ENCODE measurements at places on chromosomes 2 and 18.

DNA sequence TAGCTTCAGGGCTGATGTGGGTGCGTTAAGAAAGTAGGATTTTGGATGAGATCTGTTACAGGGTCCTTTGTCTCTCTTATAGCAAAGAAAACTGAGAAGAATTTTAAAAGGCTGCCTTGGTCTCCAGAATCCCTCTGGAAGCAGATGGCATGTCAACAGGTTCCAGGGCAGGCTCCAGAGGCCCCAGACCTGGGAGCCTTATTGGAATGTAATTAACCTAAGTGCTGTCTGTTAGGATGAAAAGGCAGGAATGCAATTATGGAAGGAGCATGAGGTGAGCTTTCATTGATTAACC is 97.2 kb upstream of the PKDCC start:
- DNase-seq, result no peak

- DNase-seq, result no peak
Measured at GRCh38 chr2:38602136-38602731, 494 bp downstream of the HNRNPLL start.

DNA sequence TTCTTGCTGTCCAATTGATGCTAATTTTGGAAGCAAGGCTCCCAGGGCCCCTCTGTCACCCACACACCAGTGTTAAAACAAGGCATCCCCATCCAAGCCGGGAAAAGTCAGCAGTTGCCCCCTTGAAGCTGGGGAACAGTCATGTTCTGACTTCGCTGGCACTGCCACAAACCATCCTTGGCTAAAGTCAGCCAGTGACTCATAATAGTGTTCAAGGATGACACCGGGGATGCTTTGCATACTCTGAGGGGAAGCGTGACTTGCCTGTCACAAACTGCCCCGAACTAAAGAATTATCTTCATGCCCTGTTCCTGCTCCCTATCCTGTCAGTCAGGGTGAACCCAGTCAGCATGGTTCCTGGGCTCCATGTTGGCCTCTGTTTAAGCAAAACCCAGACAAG is 37.0 kb downstream of the TGFA start:
- no peak for DNase-seq

DNA sequence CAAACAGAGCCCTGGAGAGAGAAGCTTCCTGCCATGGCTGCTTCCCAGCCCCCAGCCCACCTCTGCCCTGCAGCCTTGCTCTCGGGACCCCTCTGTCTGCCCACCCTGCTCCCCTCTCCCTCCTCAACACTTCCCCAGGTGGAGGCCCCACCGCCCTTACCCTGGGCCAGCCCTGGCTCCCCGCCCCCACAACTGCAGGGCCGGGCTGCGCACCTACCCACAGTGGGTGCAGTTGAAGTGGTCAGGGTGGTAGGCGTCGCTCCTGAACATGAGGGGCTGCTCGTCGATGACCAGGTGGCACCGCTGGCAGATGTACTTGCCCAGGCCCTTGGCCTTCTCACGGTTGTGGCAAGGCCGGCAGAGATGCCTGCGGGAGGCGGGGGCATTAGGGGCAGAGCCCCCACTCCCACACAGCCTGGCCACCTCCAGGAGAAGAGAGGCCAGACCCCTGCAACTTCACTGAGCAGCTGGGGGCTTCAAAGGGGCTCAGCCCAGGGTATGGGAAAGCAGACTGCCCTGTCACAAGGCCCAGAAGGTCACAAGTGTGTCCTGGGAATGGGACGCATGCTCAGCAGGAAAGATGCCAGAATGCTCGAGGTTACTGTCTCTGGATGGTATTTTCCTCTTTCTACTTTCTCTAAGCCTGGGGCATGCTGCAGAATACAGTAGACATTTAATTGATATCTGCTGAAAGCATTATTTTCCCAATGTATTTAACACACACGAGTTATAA is 3.1 kb upstream of the GPR17 start:
- DNase-seq, result no peak

GRCh38 chr2:198405311-198405710 is 600.9 kb downstream of the PLCL1 start:
- no peak for DNase-seq

GRCh38 chr18:67035026-67035425 is 431.1 kb upstream of the CDH19 start:
- DNase-seq, result no peak

DNA sequence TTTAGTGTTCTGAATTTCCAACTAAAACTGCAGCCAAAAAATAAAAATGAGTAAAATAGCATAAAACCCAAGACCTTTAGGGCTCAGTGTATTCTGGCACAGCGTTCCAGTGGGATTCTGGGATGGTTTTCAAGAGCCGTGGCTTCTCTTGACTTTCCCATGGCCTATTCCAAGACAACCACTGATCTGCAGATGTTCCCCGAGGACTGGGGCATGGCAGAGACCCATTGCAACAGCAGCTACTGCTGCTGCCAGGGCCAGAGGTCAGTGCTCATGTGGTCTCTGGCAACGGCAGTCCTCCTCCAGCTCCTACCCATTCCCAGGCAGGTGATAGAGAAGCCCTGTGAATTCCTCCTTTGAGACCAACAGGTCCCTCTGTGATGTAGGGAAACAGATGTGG is 26.8 kb downstream of the TNP1 start:
- DNase-seq, result no peak

DNA sequence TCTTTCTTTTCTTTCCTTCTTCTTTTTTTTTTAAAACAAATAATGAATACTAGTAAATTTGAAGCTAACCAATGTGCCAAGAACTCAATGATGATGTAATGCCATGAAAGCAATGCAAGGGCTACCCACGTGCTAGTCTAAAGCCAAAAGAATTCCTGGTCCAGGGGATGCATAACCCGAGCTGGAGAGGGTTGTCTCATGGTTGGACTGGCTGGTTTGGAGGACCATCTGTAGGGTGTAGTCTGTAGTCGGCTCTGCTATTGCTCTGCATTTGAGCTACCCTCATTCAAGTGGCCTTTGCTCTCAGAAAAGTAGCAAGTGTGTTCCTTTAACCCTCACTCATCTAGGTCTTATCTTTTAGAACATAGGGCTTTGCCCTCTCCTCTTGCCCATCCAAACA is 469.6 kb upstream of the CELF4 start:
- no peak for DNase-seq

DNA sequence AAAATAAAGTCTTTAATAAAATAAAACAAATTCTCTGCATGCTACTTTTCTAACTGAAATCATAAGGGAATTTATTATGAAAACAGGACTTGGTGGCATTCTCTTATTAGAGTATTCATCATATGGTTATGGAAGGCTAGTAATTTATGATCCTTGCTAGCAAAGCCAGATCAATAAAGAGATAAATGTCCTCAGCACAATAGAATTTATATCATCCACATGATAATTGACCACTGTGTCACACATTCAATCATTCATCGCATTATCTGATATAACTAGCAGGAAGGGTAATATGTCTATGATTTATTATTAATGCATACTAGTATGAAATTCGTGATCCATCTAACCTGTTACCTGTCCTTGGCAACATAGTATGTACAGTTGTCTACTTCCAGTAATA is 175.8 kb downstream of the MYO3B start:
- no peak for DNase-seq

DNA sequence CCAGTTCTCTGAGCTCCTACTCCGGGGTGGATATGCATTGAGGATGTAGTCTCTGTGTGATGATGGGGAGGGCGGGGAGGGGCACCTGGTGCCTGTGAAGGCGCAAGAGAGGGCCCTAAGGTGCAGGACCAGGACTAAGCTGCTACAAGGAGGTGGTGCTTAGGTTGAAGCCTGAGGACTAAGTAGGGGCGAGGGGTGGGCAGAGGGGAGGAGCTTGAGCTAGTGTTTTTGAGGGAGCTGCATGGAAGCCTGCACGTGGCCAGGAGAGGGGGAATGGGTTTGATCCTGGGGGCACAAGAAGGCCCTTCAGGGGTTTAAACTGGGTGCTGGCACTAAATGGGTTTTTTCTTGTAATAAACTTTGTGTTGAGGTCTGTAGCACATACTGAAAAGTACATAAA is 105.0 kb downstream of the UGGT1 start:
- no peak for DNase-seq

DNA sequence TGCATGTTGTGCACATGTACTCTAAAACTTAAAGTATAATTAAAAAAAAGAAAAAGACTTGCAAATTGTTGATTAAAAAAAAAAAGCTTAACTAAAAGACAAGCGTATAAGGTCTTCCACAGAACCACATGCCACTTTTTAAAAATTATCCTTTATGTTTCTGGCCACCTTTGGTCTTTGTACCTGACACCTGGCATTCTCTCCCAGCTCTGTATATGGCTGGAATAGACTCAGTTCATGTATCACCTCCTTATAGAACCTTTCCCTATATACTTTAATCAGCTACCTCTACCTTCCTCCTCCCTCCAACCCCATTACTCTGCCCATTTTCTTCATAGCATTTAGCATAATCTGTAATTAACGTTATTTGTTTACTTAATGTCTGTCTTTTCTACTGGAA is 32.6 kb downstream of the HYCC2 start:
- DNase-seq, result no peak

- DNase-seq, result no peak
Measured at GRCh38 chr18:9058406-9058805, 44.1 kb upstream of the NDUFV2 start.

GRCh38 chr2:223227338-223227737 is 175.3 kb downstream of the KCNE4 start:
- no peak for DNase-seq

- DNase-seq, result peak; percentile 65
Measured at GRCh38 chr18:57223144-57223870, 76.4 kb downstream of the BOD1L2 start.

DNA sequence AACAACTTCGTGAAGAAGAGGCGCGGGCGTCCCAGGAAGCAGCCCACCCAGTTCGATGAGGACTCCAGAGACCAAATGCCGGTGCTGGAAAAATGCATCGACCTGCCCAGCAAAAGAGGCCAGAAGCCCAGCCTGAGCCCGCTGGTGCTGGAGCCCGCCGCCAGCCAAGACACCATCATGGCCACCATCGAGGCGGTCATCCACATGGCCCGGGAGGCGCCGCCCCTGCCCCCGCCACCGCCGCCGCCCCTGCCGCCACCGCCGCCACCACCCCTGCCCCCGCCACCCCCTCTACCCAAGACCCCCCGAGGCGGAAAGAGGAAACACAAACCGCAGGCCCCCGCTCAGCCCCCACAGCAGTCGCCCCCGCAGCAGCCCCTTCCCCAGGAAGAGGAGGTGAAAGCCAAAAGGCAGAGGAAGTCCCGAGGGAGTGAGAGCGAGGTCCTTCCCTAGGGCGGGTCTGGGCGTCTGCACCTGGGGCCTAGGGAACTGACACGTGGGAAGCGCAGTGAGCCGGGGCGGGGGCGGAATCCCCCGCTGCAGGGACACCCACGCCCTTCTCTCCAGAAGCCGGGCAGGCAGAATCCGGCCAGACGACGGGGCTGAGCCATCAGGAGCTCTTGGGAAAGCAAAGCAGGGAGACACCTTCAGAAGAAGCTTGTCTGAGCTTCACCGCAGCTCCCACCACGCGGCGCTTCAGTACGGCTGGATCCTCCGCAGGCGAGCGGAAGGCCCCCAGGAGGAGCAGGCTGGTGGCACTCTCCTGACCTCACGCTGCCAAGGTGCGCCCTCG is 382.8 kb downstream of the SETBP1 start:
- no peak for DNase-seq

DNA sequence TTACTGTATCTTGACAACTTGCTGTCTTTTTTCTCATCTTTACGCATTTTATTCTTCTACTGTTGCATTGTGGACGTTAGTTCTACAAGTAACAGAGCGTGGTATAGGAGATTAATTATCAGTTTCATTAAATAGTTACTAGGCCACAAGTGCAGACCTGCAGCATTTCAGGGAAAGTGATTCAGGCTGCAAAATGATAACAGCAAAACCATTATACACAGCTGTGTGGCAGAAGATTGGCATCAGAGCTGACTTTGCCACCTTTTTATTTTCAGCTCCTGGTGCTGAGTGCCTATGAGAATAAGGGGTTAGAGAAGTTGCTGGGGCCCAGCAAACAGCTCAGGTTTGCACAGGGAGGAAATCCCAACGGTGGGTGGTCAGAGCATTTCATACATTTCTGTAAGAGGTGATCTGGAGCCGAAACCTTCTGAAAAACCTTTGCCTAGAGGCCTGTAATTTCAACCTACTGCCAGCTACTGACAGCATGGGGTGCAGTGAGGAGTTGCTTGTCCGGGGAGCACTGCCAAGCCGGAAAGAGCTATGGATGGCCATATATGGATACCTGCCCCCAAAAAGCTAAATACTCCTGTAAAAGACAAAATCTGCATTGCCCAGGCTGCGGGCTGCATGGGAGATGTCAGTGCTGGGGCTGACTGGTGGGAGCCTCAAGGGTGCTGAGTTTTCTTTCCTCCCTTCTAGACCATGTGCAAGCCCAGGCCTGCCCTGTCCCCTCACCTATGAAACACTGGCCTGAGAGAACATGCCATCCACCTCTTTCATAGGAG is 2.7 kb upstream of the CCBE1 start:
- no peak for DNase-seq

DNA sequence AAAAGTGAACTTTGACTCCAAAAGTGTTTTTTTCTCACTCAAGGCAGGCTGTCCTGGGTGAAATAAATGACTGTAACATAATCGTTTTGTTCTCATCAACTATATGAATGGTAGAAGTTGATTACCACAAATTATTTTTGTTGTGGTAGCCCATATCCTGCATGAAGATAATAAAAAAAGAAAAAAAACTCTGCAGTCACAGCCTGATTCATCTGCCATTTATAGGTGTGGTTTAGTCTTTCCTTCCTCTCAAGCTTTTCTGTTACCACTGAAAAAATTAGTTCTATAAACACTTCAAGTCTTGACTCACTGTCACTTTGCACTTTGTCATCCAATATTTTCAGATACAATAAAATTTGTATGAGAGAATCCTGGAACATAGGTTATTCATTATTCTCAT is 522.0 kb downstream of the PLCL1 start:
- DNase-seq, result no peak

- DNase-seq, result no peak
Measured at GRCh38 chr2:8544171-8544785, 137.6 kb upstream of the ID2 start.

Data from DMS 273 treated with DMSO at 0.1 percent for 48 hours (cell line).